Endothelial cell of umbilical vein (primary cell): ENCODE measurements at places on chromosomes 3 and 15.

- peaks cover 11% of the 10 kb centered on the region for H3K27me3 ChIP-seq
- no peaks in the 10 kb centered on the region for H3K36me3 ChIP-seq
- DNase-seq, result no peak
- no peak overlapping the region for H3K4me3 ChIP-seq
Observed at GRCh38 chr3:14646589-14647413, 4.8 kb upstream of the CCDC174 start.

GRCh38 chr3:192340031-192340430 lies 387.3 kb downstream of the FGF12 start:
- DNase-seq, result no peak
- no peak overlapping the region for H3K4me3 ChIP-seq
- no peaks in the 10 kb centered on the region for H3K4me1 ChIP-seq
- no peaks in the 10 kb centered on the region for H3K27me3 ChIP-seq

GRCh38 chr3:98646680-98647079 lies 53.3 kb upstream of the CPOX start:
- H3K36me3 ChIP-seq, result no peaks in the 10 kb centered on the region
- H3K27ac ChIP-seq, result no peak overlapping the region
- H3K4me1 ChIP-seq, result no peaks in the 10 kb centered on the region
- H3K4me3 ChIP-seq, result no peak overlapping the region
- no peaks in the 10 kb centered on the region for H3K27me3 ChIP-seq

- H3K4me1 ChIP-seq, result peaks cover 16% of the 10 kb centered on the region
Observed at GRCh38 chr15:100038736-100039135, 303.0 kb downstream of the ADAMTS17 start.

DNA sequence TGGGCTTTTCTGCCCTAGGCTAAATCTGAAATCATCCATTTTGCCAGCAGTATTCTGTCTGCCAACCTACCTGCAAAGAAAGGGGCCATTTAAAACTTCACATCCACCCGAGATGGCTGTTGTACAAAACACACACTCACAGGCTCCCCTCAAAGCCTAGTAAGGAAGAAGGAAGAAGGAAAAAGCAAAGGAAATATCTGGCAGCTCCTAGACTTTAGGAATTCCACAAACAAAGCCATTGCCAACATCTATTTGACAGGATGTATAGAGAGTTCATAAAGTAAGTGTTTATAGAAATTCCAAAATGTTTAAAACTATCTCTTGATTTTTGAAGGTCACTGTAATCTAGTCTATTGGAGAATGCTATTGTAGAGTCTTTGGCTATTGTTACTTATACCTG lies 91.9 kb upstream of the THBS1 start:
- H3K4me3 ChIP-seq, result no peak overlapping the region
- H3K27me3 ChIP-seq, result no peaks in the 10 kb centered on the region
- peaks cover 7% of the 10 kb centered on the region for H3K4me1 ChIP-seq
- H3K27ac ChIP-seq, result no peak overlapping the region

DNA sequence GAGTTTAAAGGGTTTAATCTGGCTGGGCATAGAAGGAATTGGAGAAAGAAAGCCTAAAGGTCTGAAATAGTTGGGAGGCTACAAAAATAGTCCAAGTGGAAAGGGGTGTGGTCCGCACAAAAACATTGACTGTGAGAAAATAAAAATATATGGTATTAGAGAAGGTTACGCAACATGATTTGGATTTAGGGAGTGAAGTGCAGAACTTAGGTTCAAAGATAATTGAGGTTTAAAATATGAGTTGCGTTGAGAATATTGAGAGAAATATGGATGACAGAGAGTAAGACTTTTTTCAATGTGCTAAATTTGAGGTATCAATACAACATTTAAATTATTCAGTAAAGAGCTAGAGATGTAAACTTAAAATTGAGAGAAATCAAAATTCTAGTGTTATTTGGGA lies 15.4 kb upstream of the CMC1 start:
- H3K27ac ChIP-seq, result no peak overlapping the region
- no peak for DNase-seq
- H3K27me3 ChIP-seq, result no peaks in the 10 kb centered on the region
- no peaks in the 10 kb centered on the region for H3K4me1 ChIP-seq
- H3K4me3 ChIP-seq, result no peak overlapping the region
- H3K36me3 ChIP-seq, result no peaks in the 10 kb centered on the region

- H3K36me3 ChIP-seq, result no peaks in the 10 kb centered on the region
- no peak overlapping the region for H3K27ac ChIP-seq
- peaks cover 7% of the 10 kb centered on the region for H3K4me1 ChIP-seq
- no peaks in the 10 kb centered on the region for H3K27me3 ChIP-seq
Observed at GRCh38 chr3:29382409-29382808, 101.5 kb downstream of the RBMS3 start.

- H3K27me3 ChIP-seq, result no peaks in the 10 kb centered on the region
- H3K4me3 ChIP-seq, result no peak overlapping the region
- no peak for DNase-seq
- H3K27ac ChIP-seq, result no peak overlapping the region
- H3K4me1 ChIP-seq, result no peaks in the 10 kb centered on the region
Observed at GRCh38 chr3:13115576-13115910, 42.3 kb upstream of the IQSEC1 start.

GRCh38 chr3:174387736-174388135 lies 471.4 kb upstream of the NAALADL2 start:
- H3K27ac ChIP-seq, result no peak overlapping the region
- no peak for DNase-seq
- no peaks in the 10 kb centered on the region for H3K27me3 ChIP-seq
